Choroid plexus epithelial cell (primary cell): ENCODE measurements at places on chromosomes 2 and 18.

DNA sequence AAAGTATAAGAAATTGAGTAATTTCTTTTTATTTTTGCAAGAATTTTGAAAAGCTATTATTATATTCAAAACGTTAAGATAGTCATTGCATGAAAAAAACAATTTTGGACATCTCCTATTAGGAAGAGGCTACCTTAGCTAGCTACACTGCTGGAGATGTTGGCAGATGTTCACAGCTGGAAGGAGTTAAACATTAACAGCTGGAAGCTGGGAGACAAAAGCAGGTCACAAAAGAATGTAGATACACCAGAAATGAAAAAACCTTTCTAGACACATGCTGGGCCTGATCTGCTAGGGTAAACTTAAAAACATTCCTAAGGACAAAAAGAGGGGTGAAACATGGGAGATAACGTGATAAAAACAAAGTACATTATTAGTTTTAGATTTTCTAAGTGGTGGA, 84.4 kb downstream of the SESTD1 start:
- DNase-seq: peak; percentile 30

GRCh38 chr2:239930871-239931771, 94.0 kb downstream of the NDUFA10 start:
- no peak for DNase-seq

DNA sequence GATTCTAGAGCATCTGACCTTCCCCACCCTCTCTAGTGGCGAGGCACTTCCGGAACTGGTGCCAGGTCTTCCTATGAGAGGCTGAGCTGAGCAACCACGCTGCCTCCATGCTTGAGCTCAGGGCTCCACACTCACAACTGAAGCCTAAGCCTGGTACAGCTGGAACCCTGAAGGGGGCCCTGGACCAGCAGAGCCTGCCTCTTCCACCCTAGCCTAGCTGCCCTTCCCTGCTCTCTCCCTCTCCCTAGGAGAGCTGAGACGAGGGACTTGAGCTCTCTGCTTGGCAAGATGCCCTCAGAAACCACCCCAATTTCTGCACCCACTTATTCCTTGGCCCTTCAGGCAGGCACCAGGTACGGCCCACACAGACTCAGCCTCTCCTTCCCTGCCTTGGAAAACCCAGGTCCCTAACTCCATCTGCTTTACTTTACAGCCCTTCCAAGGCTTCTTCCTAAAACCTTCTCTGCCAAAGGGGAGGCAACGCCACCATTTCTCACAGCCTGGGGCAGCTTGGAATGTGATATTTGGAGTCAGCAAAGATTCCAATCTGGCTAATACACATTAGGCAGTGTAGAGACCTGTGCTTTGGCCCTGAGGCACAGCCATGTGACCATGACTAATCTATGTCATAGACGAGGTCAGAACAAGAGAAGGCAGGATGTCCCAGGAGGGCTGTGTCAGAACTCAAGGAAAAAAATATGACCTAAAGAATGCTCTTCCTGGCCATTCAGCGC, 18.8 kb downstream of the COX7A2L start:
- peak; percentile 93 for DNase-seq

GRCh38 chr18:36640021-36640952, 188.5 kb downstream of the TPGS2 start:
- no peak for DNase-seq

- DNase-seq: peak; percentile 5
These were observed 325.3 kb upstream of the MEX3C start for GRCh38 chr18:51522821-51523220.

GRCh38 chr2:205915130-205915524, 170.8 kb downstream of the INO80D start:
- DNase-seq: no peak
